Pancreas (tissue), 10 donors: ENCODE measurements at places on chromosomes 3 and 15. TPM values are rescaled to one million over a fixed set of nuclear protein-coding genes. Genes with fewer than 3 reads are reported as not detected.
A peak's percentile ranks its signal among the peaks of the same experiment; 100 is the strongest.

The NR1I2 gene
- total RNA-seq = 0.28 TPM

DNA sequence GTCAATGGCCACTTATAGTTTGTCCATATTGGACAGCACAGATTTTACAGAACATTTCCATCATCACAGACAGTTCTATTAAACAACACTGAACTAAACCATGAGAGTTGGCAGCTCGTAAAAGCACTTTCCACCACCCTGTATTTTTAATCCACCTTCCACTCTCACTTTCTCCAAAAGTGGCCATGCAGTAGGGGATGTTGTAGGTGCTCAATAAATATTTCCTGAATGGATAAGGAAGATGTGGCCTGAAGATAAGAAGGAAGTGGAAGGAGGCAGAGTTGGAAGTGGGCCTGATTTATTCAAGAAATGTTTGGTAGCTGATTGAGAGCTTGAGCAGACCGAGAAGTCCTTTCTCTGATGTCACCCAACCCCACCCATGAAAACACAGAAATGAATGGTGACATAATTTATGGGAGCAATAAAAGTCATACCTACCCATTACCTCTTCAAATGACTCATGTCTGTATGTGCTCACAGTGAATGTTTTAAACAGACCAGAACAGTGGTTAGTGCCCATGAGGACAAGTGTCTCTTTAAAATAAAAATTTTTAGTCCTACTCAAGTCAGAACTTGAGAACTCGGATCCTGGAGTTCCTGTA, 39.6 kb upstream of the CTNNB1 start:
- no peak for DNase-seq
- no peaks in the 10 kb centered on the region for H3K4me1 ChIP-seq
- H3K27me3 ChIP-seq = no peaks in the 10 kb centered on the region
- no peaks in the 10 kb centered on the region for H3K36me3 ChIP-seq
- no peak overlapping the region for H3K4me3 ChIP-seq

The RPL32 gene
- 955 TPM for total RNA-seq

The CTXN2 gene
- total RNA-seq = 0.06 TPM

The ADCY5 gene
- 10.0 TPM for total RNA-seq

- H3K4me1 ChIP-seq = no peaks in the 10 kb centered on the region
- no peak for DNase-seq
- no peak overlapping the region for H3K4me3 ChIP-seq
- H3K36me3 ChIP-seq = no peaks in the 10 kb centered on the region
Observed at GRCh38 chr3:39362812-39363211, 20.4 kb upstream of the SLC25A38 start.

The SHC4 gene
- not detected for total RNA-seq

- H3K27me3 ChIP-seq = no peaks in the 10 kb centered on the region
- H3K27ac ChIP-seq = peak overlapping the region; percentile 68
- no peak for DNase-seq
Observed at GRCh38 chr15:66496951-66497501, 536 bp downstream of the SNAPC5 start.

DNA sequence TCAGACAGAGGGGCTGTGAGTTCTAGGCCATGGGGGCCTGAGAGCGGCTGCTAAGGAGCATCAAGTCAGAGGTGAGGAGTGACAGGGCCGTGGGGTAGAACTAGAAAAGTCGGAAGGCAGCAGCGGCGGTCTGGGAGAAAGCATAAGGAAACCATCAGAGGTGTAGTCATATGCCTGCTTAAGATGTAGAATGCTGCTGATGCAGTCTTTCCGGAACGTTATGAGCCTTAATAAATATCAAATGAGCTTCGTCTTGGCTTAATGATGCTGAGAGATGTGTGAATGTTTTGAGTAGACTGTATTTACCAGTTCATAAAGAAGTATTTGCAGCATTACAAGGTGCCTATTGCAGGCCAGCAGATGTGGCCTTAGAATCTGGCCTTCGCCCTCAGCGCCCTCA, 15.2 kb downstream of the ATG7 start:
- no peaks in the 10 kb centered on the region for H3K27me3 ChIP-seq
- no peak for DNase-seq
- H3K4me1 ChIP-seq = peaks cover 11% of the 10 kb centered on the region
- H3K4me3 ChIP-seq = no peak overlapping the region
- no peak overlapping the region for H3K27ac ChIP-seq

GRCh38 chr3:11818033-11818432, 28.7 kb downstream of the TAMM41 start:
- no peak overlapping the region for H3K27ac ChIP-seq
- no peaks in the 10 kb centered on the region for H3K27me3 ChIP-seq
- no peak for DNase-seq
- no peaks in the 10 kb centered on the region for H3K4me1 ChIP-seq

GRCh38 chr15:70120958-70121623, 23.4 kb upstream of the TLE3 start:
- DNase-seq = no peak
- H3K27me3 ChIP-seq = no peaks in the 10 kb centered on the region
- H3K4me1 ChIP-seq = no peaks in the 10 kb centered on the region
- no peak overlapping the region for H3K4me3 ChIP-seq

DNA sequence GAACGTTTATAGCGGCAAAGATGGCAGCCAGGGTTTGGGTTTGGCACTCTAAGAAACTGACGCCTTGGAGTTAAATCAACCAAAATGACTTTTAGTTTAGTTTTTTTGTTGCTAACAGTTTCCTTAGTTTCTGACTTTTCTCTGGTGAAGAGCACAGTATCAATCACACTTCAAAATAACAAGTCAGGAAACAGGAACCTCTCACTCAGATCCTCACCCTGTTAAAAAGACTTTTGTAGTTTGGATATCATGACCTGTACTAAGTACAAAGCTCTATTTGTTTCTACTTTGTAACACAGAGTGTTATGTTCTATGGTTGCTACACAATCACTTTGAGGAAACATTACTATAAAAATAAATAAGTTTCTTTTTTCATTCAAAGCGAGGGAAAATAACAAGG, 51.1 kb downstream of the ATP10A start:
- H3K4me1 ChIP-seq = no peaks in the 10 kb centered on the region
- no peaks in the 10 kb centered on the region for H3K27me3 ChIP-seq
- no peak overlapping the region for H3K27ac ChIP-seq
- H3K36me3 ChIP-seq = no peaks in the 10 kb centered on the region

DNA sequence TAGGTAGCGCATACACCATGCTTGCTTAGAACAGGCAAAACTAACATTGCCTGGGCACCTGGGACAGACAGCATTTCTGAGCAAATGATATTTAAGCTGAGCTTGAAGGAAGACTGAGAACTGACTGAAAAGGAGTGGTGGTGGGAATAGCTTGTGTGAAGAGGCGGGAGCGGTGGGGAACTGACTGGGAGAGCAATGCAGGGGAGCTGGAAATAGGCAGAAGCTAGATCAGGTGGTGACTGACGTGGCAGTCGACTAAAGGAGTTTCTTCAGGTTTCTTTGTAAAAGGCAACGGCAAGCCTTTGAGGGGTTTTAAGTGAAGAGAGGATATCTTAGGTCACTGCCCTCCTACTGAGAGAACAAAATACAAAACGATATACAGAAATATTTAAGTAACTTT, 61.8 kb downstream of the NEO1 start:
- no peak overlapping the region for H3K27ac ChIP-seq
- no peaks in the 10 kb centered on the region for H3K27me3 ChIP-seq
- H3K4me3 ChIP-seq = no peak overlapping the region
- no peaks in the 10 kb centered on the region for H3K36me3 ChIP-seq
- no peak for DNase-seq

DNA sequence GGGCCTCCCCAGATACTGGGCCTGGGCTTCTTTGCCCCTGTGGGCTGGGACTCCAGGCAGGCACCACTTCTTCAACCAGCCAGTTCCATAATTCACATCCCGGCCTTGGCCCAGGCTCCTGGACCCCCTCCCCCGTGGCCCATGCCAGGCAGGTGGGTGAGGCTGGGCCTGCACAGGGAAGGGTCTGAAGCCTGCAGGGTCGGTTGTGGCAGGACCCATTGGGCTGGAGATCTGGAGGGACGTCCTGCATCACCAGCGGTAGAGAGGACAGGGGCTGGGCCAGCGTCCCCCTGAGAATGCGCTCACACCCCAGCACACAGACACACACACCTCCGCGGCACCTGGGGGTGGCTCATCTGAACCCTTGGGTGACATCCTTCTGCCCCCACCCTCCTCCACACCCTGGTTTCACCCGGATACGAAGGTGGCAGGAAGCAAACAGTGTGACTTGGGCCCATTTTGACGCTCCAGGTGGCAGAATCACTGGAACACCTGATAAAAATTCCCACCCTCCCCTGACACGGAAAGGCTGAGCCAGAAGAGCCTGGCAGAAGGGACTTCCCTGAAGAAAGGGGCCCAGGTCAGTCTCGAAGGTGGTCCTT, 15.4 kb downstream of the ZDHHC19 start:
- H3K27me3 ChIP-seq = no peaks in the 10 kb centered on the region
- peaks cover 20% of the 10 kb centered on the region for H3K4me1 ChIP-seq
- no peak overlapping the region for H3K4me3 ChIP-seq
- DNase-seq = no peak
- no peaks in the 10 kb centered on the region for H3K36me3 ChIP-seq
- H3K27ac ChIP-seq = no peak overlapping the region

DNA sequence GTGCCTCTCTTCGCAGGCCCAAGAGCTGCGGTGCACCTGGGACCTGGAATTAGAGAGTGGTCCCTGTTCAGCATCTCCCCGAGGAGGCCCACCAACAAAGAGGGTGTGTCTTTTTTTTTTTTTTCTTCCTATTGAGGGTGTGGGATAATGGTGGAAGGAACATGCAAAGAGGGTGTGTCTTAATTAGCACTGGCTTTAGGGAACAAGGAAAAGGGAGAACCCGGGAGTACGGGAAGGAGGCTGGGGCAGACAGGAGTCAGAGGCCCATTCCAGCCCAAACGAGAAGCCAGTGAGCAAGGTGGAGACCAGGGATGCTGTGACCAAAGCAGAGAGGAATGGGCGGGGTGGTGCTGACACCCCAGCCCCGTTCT, 429 bp upstream of the LOXL1 start:
- H3K36me3 ChIP-seq = no peaks in the 10 kb centered on the region
- H3K27ac ChIP-seq = no peak overlapping the region
- peaks cover 6% of the 10 kb centered on the region for H3K4me1 ChIP-seq
- peak; percentile 16 for DNase-seq

DNA sequence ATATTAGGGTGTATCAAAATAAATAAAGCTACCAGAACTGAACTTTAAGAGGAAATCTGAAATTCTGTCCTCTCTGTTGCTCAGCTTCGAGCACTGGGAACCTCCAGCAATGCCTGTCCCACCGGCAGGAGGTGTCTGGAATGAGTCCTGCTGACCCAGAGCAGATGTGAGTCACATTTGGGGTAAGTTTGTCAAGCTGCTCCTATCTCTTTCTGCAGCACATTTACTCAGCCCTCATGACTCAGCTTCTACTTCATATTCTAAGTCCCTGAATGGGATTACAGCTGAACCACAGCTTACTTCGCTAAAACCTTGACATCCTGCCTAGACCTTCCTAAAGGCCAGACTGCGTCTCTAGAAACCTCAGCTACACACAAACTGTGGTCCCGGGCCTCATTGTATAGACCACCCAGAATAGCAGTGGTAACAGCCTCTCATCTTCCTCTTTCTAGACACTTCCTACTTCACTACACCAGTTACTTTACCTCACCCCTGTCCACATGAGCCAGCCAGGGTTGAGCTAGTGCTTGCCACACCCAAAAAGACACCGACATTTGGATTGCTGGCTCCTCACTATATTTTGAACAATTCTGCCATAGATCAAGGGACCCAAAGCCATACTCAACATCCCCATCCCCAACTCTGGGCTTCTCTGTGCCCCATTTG, 109.6 kb upstream of the TMCO5A start:
- no peaks in the 10 kb centered on the region for H3K4me1 ChIP-seq
- no peak for DNase-seq
- no peaks in the 10 kb centered on the region for H3K27me3 ChIP-seq

The P2RY14 gene
- 0.38 TPM for total RNA-seq

GRCh38 chr3:56323986-56324420, 144.3 kb downstream of the ERC2 start:
- H3K4me3 ChIP-seq = no peak overlapping the region
- H3K27me3 ChIP-seq = no peaks in the 10 kb centered on the region
- no peak for DNase-seq
- H3K27ac ChIP-seq = no peak overlapping the region
- H3K36me3 ChIP-seq = no peaks in the 10 kb centered on the region

GRCh38 chr15:31457631-31458526, 131.2 kb downstream of the KLF13 start:
- H3K4me1 ChIP-seq = no peaks in the 10 kb centered on the region

The RLBP1 gene
- not detected for total RNA-seq

DNA sequence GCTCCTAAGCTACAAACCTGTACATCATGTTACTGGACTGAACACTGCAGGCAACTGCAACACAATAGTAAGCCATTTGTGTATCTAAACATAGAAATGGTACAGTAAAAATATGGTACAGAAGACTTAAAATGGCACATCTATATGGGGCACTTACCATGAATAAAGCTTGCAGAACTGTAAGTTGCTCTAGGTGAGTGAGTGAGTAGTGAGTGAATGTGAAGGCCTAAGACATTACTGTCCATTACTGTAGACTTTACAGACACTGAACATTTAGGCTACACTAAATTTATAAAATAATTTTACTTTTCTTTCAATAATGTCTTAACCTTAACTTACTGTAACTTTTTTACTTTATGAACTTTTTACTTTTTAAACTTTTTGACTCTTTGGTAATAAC, 76.2 kb downstream of the STAG1 start:
- no peak for DNase-seq
- H3K4me1 ChIP-seq = peaks cover 27% of the 10 kb centered on the region
- no peak overlapping the region for H3K27ac ChIP-seq
- H3K4me3 ChIP-seq = no peak overlapping the region
- H3K36me3 ChIP-seq = no peaks in the 10 kb centered on the region

DNA sequence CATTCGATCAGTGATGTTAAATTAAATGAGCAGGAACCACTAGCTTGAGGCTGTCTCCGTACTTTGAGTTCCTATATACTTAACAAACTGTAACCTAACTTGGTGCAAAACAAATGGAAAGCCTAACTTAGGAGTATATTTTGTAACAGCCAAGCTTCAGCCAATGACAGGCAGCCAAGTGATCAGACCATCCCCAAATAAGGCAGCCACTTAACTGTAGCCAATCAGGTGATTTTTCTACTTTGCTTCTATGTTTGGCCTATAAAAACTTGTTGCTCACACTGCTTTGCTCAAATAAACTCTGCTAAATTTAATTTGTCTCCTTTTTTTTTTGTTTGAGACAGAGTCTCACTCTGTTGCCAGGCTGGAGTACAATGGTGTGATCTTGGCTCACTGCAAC, 19.3 kb upstream of the ZNF770 start:
- H3K27ac ChIP-seq = no peak overlapping the region
- DNase-seq = no peak
- H3K27me3 ChIP-seq = no peaks in the 10 kb centered on the region
- H3K4me3 ChIP-seq = no peak overlapping the region
- peaks cover 6% of the 10 kb centered on the region for H3K4me1 ChIP-seq
